CD4-positive, alpha-beta T cell (primary cell): ENCODE measurements at places on chromosomes 12 and 14.

GRCh38 chr12:104115587-104115975 is 22.4 kb downstream of the NFYB start:
- H3K4me1 ChIP-seq = no peaks in the 10 kb centered on the region
- no peak overlapping the region for H3K4me3 ChIP-seq
- H3K27me3 ChIP-seq = no peaks in the 10 kb centered on the region
- H3K36me3 ChIP-seq = peaks cover 33% of the 10 kb centered on the region
- no peak overlapping the region for H3K27ac ChIP-seq

- H3K4me1 ChIP-seq = no peaks in the 10 kb centered on the region
- no peak overlapping the region for H3K4me3 ChIP-seq
- no peak for DNase-seq
- no peaks in the 10 kb centered on the region for H3K36me3 ChIP-seq
- H3K27me3 ChIP-seq = no peaks in the 10 kb centered on the region
- H3K27ac ChIP-seq = no peak overlapping the region
These were observed 286.3 kb downstream of the NUAK1 start for GRCh38 chr12:105852496-105852895.

- no peak overlapping the region for H3K27ac ChIP-seq
- H3K27me3 ChIP-seq = no peaks in the 10 kb centered on the region
- no peak overlapping the region for H3K4me3 ChIP-seq
- H3K4me1 ChIP-seq = no peaks in the 10 kb centered on the region
- DNase-seq = no peak
These were observed 96.1 kb downstream of the ZFC3H1 start for GRCh38 chr12:71567537-71567936.

- H3K27me3 ChIP-seq = no peaks in the 10 kb centered on the region
- H3K36me3 ChIP-seq = no peaks in the 10 kb centered on the region
- DNase-seq = no peak
- no peaks in the 10 kb centered on the region for H3K4me1 ChIP-seq
- no peak overlapping the region for H3K27ac ChIP-seq
These were observed 120.0 kb upstream of the PDZRN4 start for GRCh38 chr12:41067941-41068645.

- H3K27me3 ChIP-seq = no peaks in the 10 kb centered on the region
- no peak for DNase-seq
- H3K36me3 ChIP-seq = no peaks in the 10 kb centered on the region
- no peak overlapping the region for H3K27ac ChIP-seq
- peaks cover 42% of the 10 kb centered on the region for H3K4me1 ChIP-seq
- H3K4me3 ChIP-seq = no peak overlapping the region
These were observed 10.4 kb upstream of the PLEKHG3 start for GRCh38 chr14:64693810-64694165.

GRCh38 chr12:74328623-74329022 is 209.0 kb upstream of the ATXN7L3B start:
- H3K27ac ChIP-seq = no peak overlapping the region
- no peak for DNase-seq
- no peaks in the 10 kb centered on the region for H3K36me3 ChIP-seq
- no peaks in the 10 kb centered on the region for H3K4me1 ChIP-seq

- peak overlapping the region; percentile 30 for H3K4me3 ChIP-seq
- peak overlapping the region; percentile 80 for H3K27ac ChIP-seq
- peaks cover 74% of the 10 kb centered on the region for H3K4me1 ChIP-seq
- no peaks in the 10 kb centered on the region for H3K36me3 ChIP-seq
- no peaks in the 10 kb centered on the region for H3K27me3 ChIP-seq
These were observed 79.3 kb downstream of the ARF6 start for GRCh38 chr14:49972131-49972671.

- no peaks in the 10 kb centered on the region for H3K4me1 ChIP-seq
- H3K27ac ChIP-seq = no peak overlapping the region
- DNase-seq = no peak
- H3K4me3 ChIP-seq = no peak overlapping the region
- H3K36me3 ChIP-seq = peaks cover 8% of the 10 kb centered on the region
These were observed 215.3 kb downstream of the SSPN start for GRCh38 chr12:26410689-26411088.

- no peak within 1 kb of the TSS for H3K27ac ChIP-seq
- DNase-seq = peak; percentile 7
- peaks cover 14% of the 10 kb centered on the region for H3K27me3 ChIP-seq
- H3K4me3 ChIP-seq = peak within 1 kb of the TSS; percentile 59
These were observed at the start of gene CCDC63 for GRCh38 chr12:110846615-110847566. Gene CCDC63, plus strand, starts transcription at chr12:110846987. Its CDS starts 5,968 bp downstream, at chr12:110852955.

GRCh38 chr12:66345212-66345611 is 42.9 kb downstream of the HELB start:
- no peak overlapping the region for H3K4me3 ChIP-seq
- peaks cover 74% of the 10 kb centered on the region for H3K36me3 ChIP-seq
- DNase-seq = no peak
- peaks cover 2% of the 10 kb centered on the region for H3K4me1 ChIP-seq

DNA sequence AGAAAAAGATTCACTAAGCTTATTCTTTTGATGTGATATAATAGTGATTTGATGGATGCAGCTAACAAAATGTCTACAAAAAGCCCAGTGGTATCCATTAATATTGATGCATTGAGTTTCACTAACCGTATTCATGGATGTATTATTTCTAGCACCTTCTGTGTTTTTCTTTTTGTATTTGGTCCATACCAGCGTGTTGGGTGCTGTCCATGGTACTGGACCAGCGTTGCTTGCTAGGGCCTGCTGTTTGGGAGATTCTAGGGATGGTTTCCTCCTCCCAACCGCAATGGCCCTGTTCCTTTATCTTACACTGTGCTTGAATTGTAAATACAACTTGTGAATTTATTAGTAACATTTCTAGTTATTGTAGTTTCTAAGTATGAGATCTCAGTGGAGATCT is 31.7 kb downstream of the ANO4 start:
- no peaks in the 10 kb centered on the region for H3K27me3 ChIP-seq
- DNase-seq = no peak
- H3K4me3 ChIP-seq = no peak overlapping the region
- no peaks in the 10 kb centered on the region for H3K4me1 ChIP-seq
- H3K27ac ChIP-seq = no peak overlapping the region

GRCh38 chr14:61475316-61475715 is 153.9 kb downstream of the PRKCH start:
- DNase-seq = no peak
- H3K4me1 ChIP-seq = peaks cover 86% of the 10 kb centered on the region
- H3K4me3 ChIP-seq = no peak overlapping the region

GRCh38 chr14:75399321-75399720 is 28.5 kb upstream of the JDP2 start:
- DNase-seq = no peak
- H3K27me3 ChIP-seq = no peaks in the 10 kb centered on the region
- H3K36me3 ChIP-seq = no peaks in the 10 kb centered on the region
- H3K27ac ChIP-seq = no peak overlapping the region
- H3K4me3 ChIP-seq = no peak overlapping the region
- H3K4me1 ChIP-seq = peaks cover 10% of the 10 kb centered on the region

GRCh38 chr12:51822956-51823355 is 25.6 kb downstream of the FIGNL2 start:
- no peak for DNase-seq
- peaks cover 38% of the 10 kb centered on the region for H3K4me1 ChIP-seq
- H3K27me3 ChIP-seq = no peaks in the 10 kb centered on the region
- H3K36me3 ChIP-seq = no peaks in the 10 kb centered on the region

DNA sequence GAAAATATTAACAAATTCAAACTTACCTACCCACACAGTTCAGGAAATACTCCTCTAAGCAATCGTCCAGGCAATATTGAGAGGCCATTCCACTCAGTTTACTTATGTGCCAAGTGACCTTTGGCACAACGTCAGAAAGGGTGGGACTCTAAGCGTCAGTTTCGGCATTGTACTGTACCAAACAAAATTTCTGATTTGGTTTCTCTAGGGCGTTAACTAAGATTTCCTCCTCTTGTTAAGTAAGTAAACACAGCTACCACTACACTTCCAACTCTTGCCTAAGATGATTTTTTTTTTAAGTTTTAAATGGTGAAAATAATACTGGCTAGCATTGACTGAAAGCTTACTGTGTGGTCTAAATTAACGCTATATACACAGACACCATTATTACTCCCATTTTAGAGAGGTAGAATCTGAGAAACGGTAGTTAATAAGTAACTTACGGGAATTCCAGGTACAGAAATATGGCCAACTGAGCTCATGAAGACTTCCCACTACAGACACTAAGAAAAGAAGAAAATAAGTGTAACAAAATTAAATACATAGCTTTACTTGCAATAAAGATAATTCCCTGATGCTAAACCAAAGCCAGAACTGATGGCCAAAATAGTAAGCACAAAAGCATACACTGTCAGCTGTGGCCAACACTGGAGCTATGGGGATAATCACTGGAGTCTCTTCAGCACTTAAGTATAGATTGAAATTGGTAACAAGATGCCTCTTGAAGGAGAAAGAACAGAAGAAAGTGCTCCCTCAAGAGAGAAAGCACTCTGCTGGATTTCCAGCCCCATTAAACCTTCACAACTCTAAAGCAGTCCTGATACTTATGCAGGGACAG is 76.1 kb downstream of the EPS8 start:
- no peaks in the 10 kb centered on the region for H3K4me1 ChIP-seq
- no peak overlapping the region for H3K27ac ChIP-seq
- H3K4me3 ChIP-seq = no peak overlapping the region
- no peaks in the 10 kb centered on the region for H3K27me3 ChIP-seq
- DNase-seq = no peak
